Stimulated activated CD8-positive, alpha-beta memory T cell treated with anti-CD3 and anti-CD28 coated beads, Interleukin-7, amount 100 ng/mL, for 1 hour (primary cell): ENCODE measurements at places on chromosomes 4 and X.

DNA sequence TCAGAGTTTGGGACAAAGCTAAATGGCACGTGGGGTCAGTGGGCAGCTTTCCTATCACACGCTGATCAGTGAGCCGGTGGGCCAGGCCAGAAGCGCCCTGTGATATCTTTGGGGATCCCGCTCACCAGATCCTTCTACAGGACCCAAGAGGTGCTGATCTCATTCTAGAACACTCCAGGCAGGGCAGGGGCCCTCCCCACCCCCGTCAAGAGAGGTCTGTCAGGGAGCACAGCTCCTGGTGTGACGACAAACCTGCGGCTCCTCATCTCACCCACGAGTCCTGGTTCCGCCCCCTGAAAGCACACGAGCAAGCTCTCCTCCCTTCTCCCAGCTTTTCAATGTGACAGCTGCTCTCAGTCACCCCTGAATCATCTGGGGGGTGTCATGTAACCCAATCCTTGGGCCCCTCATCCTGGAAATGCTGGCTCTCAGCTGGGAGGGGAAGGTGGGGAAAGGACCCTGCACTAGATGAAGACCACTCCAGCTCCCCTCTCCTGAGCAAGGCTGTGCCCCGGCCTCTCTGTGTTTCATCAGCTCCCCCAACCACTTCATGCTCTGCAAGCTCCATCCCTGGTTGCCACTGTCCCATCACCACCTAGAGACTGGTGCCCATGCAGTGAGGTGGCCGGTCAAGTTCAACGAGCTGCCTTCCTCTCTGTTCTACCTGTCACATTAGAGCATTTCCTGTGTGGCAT lies 4.6 kb downstream of the HCFC1 start:
- DNase-seq: no peak

GRCh38 chr4:86627462-86628135 lies 33.5 kb downstream of the PTPN13 start:
- no peak for DNase-seq

DNA sequence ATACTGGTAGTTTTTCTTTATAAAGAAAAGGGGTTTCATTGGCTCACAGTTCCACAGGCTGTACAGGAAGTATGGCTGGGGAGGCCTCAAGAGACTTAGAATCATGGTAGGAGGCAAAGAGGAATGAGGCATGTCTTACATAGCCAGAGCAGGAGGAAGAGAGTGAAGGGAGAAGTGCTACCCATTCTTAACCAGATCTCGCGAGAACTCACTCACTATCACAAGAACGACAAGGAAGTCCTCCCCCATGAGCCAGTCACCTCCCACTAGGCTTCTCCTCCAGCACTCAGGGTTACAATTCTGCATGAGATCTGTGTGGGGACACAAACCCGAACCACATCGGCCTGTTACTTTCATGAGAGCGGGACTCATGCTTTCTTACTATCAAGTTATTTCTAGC lies 240.5 kb downstream of the TENM3 start:
- no peak for DNase-seq

DNA sequence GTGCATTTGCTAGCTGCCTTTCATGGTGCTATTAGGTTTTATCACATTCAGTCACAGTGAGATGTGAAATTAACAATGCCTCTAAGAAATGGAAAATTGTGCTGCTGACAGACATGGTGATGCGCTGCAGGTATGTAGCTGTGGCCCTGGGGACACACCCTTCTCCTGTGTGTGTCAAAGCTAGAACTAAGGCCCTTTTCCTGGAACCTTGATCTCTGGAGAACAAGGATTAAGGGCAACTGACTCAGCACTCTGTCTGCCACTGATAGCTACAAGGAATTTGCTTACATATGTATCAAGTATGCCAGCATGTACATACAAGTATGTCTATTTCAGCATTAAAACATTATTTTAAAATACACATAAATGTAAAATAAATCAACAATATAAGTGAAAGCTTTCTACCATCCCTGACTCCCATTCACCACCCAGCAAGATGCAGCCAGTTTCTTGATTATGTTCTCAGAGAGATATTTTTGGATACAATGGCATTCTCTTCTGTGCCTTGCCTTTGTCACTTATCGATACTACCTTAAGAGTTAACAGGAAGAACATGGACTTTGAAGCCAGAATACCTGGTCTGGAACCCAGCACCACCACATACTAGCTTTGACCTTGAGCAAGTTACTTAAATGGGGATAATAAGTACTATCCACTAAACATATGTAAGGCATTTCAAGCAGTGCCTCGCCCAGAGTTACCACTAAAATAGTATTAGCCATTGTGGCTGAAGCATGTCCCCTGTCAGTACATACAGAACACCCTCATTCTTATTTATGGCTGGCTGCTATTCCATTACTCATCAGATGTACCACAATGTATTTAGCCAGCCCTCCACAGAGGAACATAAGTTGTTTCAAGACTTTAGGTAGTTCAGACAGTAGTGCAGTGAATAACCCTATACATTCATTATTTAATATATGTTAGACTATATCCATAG lies 68.5 kb downstream of the NPNT start:
- DNase-seq: no peak

DNA sequence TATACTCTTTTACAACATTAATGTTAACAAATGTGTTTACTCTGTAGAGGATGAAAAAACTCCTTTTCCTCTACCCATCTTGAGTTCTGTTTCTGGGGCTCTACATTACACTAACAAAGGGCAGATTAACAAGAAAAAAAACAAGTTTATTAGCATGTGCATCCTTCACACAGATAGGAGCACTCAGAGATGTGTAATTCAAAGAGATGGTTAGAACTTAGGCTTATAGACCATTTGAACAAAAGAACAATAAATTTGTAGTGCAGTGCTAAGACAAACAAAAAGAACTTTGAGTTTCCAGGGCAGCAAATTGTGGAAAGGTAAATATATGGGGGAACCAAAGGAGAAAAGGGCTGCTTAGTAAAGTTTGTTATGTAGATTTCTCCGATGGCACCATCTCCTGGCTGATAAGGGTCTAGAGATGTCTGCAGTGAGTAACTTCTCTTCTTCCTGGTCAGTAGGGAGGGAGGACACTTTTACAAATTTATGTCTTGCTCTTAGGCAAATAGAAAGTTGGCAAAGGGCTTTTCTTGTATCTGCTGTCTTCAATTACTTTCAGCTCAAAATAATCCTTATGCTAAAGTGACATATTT lies 1249.9 kb upstream of the TENM3 start:
- no peak for DNase-seq

- DNase-seq: peak; percentile 66
Observed at GRCh38 chr4:80202190-80202711, 4.9 kb downstream of the PRDM8 start.
